Activated CD8-positive, alpha-beta T cell treated with anti-CD3 and anti-CD28 coated beads for 36 hours (primary cell): ENCODE measurements at places on chromosomes 3 and 15. TPM values are rescaled to one million over a fixed set of nuclear protein-coding genes. Genes with fewer than 3 reads are reported as not detected.

Gene MKRN2
- 27.8 TPM for total RNA-seq

Gene RAB43
- total RNA-seq = 44.1 TPM

Gene SLC9A9
- total RNA-seq = 1.9 TPM

Gene OR4M2
- not detected for total RNA-seq

Gene RBP2
- not detected for total RNA-seq

DNA sequence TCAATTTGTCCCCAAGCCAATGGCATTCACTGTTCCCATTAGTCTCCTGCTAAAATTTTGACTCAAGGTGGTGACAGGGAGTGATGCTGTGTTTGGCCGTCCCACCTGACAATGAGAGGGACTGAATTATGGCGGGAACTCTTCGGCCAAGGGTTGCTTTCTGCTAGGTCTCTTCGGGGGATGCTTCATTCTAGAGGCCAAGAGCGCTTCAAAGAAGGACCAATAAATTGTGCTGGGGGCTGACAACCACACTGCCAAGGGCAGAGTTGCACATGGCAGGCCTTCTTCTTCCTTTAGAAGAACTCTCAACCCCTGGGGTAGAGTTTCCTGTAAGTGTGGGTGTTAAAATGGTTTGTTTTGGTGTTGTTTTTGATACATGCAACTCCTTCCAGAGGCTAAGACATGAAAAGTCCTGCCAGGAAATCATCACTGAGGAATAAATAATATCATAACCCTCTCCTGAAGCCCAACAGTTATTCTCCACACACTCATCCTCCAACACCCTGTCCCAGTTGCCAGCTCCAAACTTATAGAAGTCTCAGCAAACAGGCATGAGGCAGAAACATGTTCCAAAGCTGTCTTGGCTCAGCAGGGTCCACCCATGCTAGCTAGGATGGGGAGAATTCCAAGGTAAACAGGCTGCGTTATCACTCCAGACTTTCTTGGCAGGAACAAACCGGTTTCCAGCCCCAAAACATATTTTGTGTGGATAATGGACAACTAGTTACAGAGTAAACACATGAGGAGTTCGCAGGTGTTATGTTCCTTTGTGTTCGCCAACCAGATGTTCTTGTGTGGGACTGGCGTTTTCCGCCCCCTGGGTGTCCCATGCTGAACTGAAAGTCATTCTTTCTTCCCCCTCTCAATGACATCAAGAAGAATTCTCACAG is 396.7 kb upstream of the RGMA start:
- no peak overlapping the region for H3K4me3 ChIP-seq
- no peak overlapping the region for H3K27ac ChIP-seq
- no peak for DNase-seq
- H3K36me3 ChIP-seq = no peaks in the 10 kb centered on the region
- no peaks in the 10 kb centered on the region for H3K4me1 ChIP-seq
- peaks cover 2% of the 10 kb centered on the region for H3K27me3 ChIP-seq

DNA sequence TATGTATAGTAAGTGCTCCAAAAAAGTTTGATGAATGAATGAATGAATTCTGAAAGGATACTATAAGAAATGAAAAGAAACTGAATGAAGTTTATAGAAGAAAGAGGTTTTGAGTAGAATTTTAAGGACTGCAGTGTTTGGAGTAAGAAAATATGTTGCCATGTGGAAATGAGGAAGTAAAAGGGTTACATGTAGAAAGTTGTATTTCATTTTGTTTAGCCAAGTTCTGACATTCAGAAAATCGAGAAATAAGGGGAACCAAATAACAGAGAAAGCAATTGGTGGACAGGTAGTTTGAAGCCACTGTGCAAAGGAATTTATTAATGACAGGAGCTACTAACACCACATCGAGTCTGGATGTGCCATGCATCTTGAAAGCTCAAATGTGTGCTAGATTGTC is 200.7 kb downstream of the SATB1 start:
- H3K4me3 ChIP-seq = no peak overlapping the region
- H3K27ac ChIP-seq = no peak overlapping the region
- no peaks in the 10 kb centered on the region for H3K36me3 ChIP-seq
- H3K4me1 ChIP-seq = peaks cover 11% of the 10 kb centered on the region
- DNase-seq = no peak
- no peaks in the 10 kb centered on the region for H3K27me3 ChIP-seq

DNA sequence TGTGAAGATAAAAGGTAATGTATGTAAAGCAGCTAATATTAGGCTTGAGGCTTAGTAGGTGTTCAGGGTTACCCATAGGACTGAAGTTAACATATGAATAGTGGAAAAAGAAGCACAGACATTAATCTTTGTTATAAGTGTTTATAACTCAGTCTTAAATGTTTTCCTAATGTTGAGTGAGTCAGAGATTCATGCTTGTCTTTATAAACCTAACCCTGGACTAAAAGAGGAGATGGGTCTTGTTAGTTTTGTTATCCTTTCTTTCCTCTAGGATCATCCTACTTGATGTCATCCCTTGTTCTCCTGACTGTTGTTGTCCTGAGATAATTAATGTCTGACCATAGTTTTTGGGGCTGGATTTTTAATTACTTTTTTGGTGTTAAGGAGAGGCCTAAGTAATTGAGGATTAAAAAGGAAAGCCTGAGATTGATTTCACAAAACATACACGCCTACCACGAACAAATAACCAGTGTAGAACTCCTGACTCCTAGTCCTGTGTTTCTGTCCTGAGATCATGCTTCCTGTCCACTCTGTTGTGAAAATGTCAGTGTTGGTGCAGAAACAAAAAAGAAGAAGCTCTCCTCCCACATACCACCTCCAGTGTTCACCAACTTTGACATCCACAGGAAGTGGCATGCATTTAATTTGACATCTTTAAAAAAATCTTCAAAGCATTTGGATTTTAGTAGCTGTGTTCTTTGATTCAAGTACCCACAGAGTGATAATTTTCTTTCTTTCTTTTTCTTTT is 8.4 kb downstream of the MITF start:
- no peak overlapping the region for H3K27ac ChIP-seq
- no peak overlapping the region for H3K4me3 ChIP-seq
- H3K4me1 ChIP-seq = peaks cover 4% of the 10 kb centered on the region
- H3K36me3 ChIP-seq = no peaks in the 10 kb centered on the region

DNA sequence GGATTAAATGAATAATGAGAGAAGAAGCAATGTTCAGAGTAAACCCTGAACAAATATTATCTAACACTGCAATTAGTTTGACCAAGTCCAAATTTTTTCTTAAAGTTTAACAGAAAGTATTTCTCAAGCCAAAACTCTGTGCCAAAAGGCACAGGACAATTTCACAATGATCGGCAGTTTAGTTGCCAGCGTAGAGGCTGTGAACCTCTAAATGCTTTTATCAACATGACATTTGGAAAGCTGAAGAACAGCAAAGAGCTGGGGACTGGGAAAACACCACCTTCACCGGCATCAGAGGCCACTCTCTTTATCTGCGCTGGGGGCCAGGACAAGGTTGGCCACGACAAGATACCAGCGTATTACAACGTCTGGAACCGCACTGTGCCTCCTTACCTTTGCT is 125.6 kb downstream of the ADAMTS17 start:
- no peaks in the 10 kb centered on the region for H3K27me3 ChIP-seq
- H3K36me3 ChIP-seq = no peaks in the 10 kb centered on the region
- H3K27ac ChIP-seq = no peak overlapping the region

DNA sequence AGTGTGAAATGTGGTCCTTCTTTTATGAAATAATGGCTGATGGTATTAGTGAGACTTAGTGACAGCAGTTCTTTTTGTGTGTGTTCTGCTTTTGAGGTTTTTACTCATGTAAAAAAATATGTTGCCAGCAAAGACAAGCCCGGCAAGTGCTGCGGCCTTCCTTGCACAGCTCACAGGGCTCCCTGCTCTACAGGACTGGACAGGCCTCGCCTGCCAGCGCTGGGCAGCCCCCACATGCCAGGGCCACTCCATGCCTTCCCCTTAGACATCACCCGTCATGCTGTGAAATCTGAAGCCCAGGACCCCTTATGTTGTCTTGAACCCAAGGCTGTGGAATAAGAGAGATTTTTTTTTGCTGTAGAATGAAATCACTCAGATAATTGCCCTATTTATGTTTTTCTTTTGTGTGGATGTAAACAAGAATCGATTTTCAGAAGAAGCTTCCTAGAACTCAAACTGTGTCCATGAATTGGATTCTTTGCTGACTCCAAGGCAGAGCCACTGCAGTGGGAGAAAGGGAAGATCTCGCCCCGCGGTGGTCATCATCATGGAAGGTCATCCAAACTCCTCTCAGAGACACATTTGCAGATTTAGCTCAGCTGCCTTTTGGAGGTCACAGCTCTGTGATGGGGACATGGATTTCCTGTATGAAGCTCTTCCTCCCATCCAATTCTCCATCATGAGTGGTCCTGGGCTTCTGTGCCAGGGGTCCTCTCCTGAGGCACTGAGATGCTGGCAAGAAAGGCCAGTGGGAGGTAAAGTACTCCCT is 150.8 kb downstream of the ATP10A start:
- H3K27ac ChIP-seq = no peak overlapping the region
- no peaks in the 10 kb centered on the region for H3K4me1 ChIP-seq
- DNase-seq = no peak
- no peak overlapping the region for H3K4me3 ChIP-seq
- H3K27me3 ChIP-seq = no peaks in the 10 kb centered on the region

DNA sequence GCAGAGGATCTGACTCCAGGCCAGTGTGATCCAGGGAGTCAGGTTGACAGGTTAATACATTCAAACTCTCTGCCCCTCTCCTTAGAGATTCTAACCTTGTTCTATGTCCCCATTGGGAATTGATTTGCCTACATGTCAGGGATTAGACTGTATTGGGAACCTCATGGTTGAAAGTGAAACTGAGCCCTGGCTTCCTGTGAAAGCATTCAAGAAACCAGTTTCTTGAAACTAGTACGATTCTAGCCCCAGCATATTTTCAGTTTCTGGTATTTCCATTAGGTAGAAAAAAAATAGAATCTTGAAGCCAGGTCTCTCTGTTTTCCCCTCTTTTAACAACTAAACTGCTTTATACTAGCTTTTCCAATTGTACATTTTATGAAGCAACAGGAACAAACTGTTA is 140.4 kb upstream of the ABI3BP start:
- no peak overlapping the region for H3K4me3 ChIP-seq
- H3K27me3 ChIP-seq = peaks cover 7% of the 10 kb centered on the region
- no peak for DNase-seq
- no peaks in the 10 kb centered on the region for H3K36me3 ChIP-seq
- peaks cover 14% of the 10 kb centered on the region for H3K4me1 ChIP-seq
- no peak overlapping the region for H3K27ac ChIP-seq

DNA sequence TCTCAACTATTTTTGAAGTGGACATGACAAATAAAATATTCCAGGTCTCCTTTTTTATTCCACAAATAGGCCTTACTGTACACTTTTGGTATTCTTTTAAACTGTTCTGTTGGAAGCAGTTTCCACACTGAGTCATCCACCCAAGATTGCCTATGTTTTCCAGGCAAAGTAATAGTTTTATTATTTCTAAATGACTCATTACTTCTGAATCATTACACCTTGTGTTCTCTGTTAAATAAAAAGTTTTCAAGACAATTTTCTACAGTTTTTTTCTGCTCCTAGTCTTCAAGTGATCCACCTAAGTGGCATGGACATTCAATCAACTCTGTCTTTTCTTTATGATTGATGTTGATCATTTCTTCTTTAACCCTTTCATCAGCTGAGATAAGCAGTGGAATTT is 26.5 kb downstream of the PPP2R3A start:
- no peak overlapping the region for H3K27ac ChIP-seq
- no peak overlapping the region for H3K4me3 ChIP-seq
- H3K27me3 ChIP-seq = peaks cover 10% of the 10 kb centered on the region
- H3K36me3 ChIP-seq = no peaks in the 10 kb centered on the region
- DNase-seq = no peak

GRCh38 chr3:59246719-59247401 is 197.0 kb upstream of the CFAP20DC start:
- H3K36me3 ChIP-seq = no peaks in the 10 kb centered on the region
- H3K4me1 ChIP-seq = no peaks in the 10 kb centered on the region
- DNase-seq = no peak
- no peak overlapping the region for H3K27ac ChIP-seq
- no peaks in the 10 kb centered on the region for H3K27me3 ChIP-seq
- H3K4me3 ChIP-seq = no peak overlapping the region

DNA sequence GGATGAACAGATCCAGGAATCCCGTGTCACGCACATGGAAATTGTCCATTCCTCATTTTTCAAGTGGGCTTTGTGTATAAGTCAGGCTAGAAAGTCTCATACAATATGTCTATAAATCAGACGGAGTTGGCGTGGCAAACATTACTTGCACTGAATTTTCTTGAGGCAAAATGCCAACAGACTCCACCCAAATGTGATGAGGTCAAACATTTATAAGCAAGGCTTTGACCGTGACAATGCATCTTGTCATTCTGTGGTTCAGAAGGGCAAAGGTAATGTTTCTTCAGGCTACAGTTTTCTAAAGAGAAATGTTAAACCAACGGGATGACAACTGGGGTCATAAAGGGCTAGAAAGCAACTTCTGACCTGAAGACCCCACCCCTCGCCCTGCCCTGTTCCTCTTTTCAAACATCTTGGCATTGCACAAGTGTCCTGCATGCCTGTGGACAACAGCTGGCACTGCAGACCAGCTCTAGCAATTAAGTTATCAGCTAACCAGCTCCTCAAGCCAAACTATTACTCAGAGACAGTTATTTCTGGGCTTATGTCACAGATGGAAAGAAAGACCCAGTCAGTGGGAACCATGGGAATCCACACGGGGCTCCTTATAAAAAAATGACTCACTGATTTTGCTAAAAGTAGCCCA is 36.5 kb upstream of the SPTBN5 start:
- peaks cover 46% of the 10 kb centered on the region for H3K4me1 ChIP-seq
- peaks cover 2% of the 10 kb centered on the region for H3K36me3 ChIP-seq
- no peak overlapping the region for H3K27ac ChIP-seq
- H3K27me3 ChIP-seq = no peaks in the 10 kb centered on the region

DNA sequence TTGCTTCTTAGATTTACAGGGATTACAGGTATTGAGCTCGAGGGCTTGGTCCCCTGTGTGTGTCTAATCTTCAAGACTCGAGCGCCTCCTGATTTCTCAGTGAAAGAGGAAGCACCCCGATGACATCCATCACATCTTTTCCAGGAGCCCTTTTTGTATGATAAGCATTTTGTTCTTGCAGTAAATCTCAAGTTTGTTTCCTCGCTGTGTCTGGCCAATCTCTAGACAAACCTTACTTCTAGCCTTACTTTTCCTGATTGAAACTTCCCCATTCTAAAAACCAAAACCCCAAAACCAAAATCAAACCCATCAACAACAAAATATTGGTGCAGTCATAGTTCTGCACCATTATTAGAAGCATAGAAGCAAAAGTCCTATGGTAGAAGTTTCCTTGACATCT is 286.0 kb downstream of the NFKBIZ start:
- H3K27me3 ChIP-seq = peaks cover 5% of the 10 kb centered on the region
- H3K4me1 ChIP-seq = peaks cover 11% of the 10 kb centered on the region
- no peak overlapping the region for H3K27ac ChIP-seq
- DNase-seq = no peak
- no peaks in the 10 kb centered on the region for H3K36me3 ChIP-seq

GRCh38 chr15:23401627-23402026 is 45.4 kb downstream of the GOLGA6L2 start:
- H3K4me3 ChIP-seq = no peak overlapping the region
- H3K27me3 ChIP-seq = no peaks in the 10 kb centered on the region
- no peaks in the 10 kb centered on the region for H3K36me3 ChIP-seq
- H3K27ac ChIP-seq = no peak overlapping the region
- no peaks in the 10 kb centered on the region for H3K4me1 ChIP-seq

GRCh38 chr3:120424976-120425570 is 25.7 kb downstream of the FSTL1 start:
- peaks cover 6% of the 10 kb centered on the region for H3K27me3 ChIP-seq
- DNase-seq = no peak
- no peak overlapping the region for H3K27ac ChIP-seq
- H3K4me3 ChIP-seq = no peak overlapping the region

GRCh38 chr3:150771600-150771999 is 8.6 kb upstream of the SIAH2 start:
- no peak for DNase-seq
- no peak overlapping the region for H3K27ac ChIP-seq
- no peaks in the 10 kb centered on the region for H3K36me3 ChIP-seq
- no peak overlapping the region for H3K4me3 ChIP-seq
